ENCODE measurements at places on chromosomes 6 and 20. TPM values are rescaled to one million over a fixed set of nuclear protein-coding genes. Genes with fewer than 3 reads are reported as not detected.

DNA sequence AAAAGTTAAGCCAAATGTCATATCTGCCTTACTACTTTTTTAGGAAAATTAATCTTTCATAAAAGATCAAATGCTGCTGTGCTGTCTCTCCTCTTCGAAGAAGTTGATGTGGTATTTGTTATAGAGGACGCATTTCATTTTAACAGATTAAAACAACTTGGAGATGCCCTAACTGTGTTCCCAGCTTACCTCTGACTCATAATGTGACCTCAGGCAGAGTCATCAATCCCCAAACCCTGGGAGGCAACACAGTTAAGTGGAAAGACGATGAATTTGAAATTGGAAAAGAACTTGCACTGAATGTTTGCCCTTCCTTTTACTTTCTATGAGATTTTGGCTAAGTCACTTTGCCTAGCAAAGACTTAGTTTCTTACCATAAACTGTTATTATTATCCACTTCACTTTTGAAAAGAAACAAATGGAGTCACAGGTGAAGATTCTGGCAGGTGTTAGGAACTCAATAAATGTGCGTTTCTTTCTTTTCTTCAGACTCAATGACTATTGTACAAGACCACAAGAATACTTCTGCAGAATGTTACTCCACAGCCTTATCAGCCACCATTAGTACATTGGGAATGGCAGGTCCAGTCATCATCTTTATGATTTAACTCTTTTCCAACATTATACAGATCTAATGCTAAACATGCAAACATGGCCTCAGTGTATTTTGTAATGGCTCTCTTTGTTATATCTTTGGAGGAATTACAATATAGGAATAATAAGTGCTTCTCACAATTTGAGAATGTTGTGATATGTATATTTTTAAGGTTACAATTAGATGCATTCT lies 102.6 kb downstream of the COL21A1 start:
- DNase-seq, result peak; percentile 86

GRCh38 chr6:97136626-97137358 lies 146.2 kb downstream of the MMS22L start:
- no peak for DNase-seq

PAK1IP1 gene
- total RNA-seq, result 103 TPM

DNA sequence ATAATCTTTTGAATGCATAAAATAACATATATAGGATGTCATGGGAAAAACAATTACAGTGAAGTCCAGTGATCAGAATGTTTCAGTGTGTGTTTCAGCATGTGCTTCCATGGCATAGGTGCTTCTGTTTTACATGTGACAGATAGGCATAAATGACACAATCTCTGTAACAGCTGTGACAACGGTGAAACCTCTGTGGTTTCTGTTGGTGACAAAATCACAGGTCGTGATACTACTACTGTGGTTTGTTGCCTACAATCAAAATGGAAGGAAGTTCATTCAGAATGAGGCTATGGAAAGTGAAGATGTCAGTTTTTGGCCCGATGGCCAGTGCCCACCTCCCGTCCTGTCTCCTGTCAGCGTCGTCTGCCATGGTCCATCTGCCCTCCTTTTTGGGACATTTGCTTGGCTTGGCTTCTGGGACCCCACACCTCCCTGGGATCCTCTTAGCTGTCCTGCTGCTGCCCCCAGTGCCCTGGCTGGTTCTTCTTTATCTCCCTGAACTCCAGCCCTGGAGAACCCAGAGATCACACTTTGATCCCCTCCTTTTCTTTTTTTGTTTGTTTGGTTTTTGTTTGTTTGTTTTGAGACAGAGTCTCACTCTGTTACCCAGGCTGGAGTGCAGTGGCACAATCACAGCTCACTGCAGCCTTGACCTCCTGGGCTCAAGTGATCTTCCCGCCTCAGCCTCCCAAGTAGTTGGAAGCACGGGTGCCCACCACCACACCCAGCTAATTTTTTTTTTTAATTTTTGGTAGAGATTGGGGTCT lies 79.3 kb upstream of the NAA20 start:
- no peak for DNase-seq

Data from Daoy (cell line).